Fibroblast of villous mesenchyme (primary cell): ENCODE measurements at places on chromosomes 2 and 18. TPM values are rescaled to one million over a fixed set of nuclear protein-coding genes. Genes with fewer than 3 reads are reported as not detected.
A peak's percentile ranks its signal among the peaks of the same experiment; 100 is the strongest.

- peak; percentile 33 for DNase-seq
These were observed 845 bp downstream of the EML4 start for GRCh38 chr2:42169874-42170521.

The SLC5A6 gene
- 20.9 and 25.9 TPM in 2 replicates for total RNA-seq

The IGFBP5 gene
- total RNA-seq, result 644 and 754 TPM in 2 replicates

GRCh38 chr18:77547757-77548156 is 298.1 kb downstream of the GALR1 start:
- no peak for DNase-seq

DNA sequence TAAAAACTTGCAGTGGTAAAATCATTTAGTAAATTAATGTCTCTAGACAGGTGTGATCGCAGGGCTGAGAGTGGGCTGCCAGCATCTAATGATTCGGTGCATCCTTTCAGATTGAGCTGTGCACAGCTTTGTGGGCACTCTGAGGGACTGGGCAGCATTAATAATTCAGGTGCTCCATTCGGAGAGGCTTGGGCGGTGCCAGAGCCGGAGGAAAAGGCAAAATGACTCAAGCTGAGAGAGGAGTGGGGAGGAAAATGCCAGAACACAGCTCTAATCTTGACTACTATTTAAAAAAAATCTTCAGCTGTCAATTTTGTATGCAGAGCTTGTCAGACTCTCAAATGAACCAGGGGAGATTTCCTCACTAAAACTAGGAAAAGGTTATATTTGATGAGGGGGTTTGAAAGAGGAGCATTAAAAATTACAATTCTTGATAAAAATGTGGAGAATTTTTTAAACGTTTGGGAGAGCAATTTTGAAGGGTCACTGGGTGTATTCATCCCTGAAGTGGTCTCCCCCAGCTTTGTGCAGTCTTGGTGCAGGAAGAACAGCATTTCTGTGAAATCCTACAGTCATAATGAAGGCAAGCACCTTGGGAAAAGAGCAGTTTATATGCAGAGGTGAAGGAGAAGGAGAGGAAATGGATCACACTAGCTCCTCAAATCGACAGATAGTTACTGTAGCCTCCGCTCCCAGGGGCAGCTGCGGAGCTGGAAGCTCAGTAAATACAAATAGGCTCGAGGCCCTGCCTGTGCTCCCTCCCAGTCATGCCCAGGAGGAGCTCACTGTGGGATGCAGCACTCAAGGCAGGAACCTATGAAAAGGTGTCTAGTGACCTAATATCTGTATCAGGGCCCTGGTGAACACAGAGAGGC is 535.4 kb upstream of the RAB6C start:
- DNase-seq, result no peak

The UGT1A5 gene
- total RNA-seq, result not detected in 2 replicates

The MAP3K19 gene
- not detected in 2 replicates for total RNA-seq

DNA sequence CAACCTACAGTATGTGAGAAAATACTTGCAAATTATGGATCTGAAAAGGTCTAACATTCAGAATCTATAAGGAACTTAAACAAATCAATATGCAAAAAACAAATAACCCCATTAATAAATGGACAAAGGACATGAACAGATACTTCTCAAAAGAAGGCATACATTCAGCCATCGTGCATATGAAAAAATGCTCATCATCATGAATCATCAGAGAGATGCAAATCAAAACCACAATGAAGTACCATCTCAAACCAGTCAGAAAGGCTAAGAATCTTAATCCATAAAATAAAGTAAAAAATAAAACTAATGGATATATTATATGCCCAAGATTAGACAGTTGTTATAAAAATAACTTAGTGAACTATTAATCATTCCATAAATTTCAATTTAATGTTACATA is 154.0 kb downstream of the CALCRL start:
- no peak for DNase-seq

The DIPK1C gene
- total RNA-seq, result not detected in 2 replicates

The TEX261 gene
- 22.9 and 35.4 TPM in 2 replicates for total RNA-seq

DNA sequence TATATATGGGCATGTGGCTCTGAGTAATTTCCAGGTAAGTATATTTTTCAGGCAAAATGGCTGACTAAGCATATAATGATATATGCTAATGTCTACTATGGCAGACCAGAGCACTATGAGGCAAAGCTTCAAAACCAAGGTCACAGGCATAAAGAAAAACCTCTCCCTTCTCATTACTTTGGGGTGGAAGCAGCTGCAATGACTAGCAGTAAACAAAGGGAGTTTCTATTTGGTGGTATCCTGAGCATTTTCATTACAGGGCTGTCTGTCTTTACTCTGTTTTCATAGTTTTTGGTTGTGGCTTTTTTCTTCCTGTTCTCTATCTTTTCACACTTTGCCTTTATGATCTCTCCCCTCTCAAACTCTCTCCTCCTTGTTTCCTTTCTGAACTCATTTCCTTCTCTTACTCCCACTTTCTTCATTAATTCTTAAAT is 15.6 kb downstream of the PDE6D start:
- no peak for DNase-seq
